Breast epithelium (tissue), 4 donors: ENCODE measurements at places on chromosomes 5 and 9.

GRCh38 chr5:150258130-150258529, 31.4 kb downstream of the CAMK2A start:
- H3K36me3 ChIP-seq = no peaks in the 10 kb centered on the region
- DNase-seq = no peak
- H3K4me1 ChIP-seq = no peaks in the 10 kb centered on the region
- H3K4me3 ChIP-seq = no peak overlapping the region
- no peak overlapping the region for H3K27ac ChIP-seq

GRCh38 chr5:134592141-134592746, 40.4 kb downstream of the SAR1B start:
- peak overlapping the region; percentile 59 for H3K27ac ChIP-seq
- no peaks in the 10 kb centered on the region for H3K4me1 ChIP-seq
- no peak for DNase-seq
- H3K36me3 ChIP-seq = no peaks in the 10 kb centered on the region
- no peaks in the 10 kb centered on the region for H3K27me3 ChIP-seq

GRCh38 chr5:3127423-3127911, 376.0 kb upstream of the IRX2 start:
- no peak for DNase-seq
- H3K27ac ChIP-seq = no peak overlapping the region
- H3K36me3 ChIP-seq = no peaks in the 10 kb centered on the region
- H3K4me1 ChIP-seq = no peaks in the 10 kb centered on the region
- no peak overlapping the region for H3K4me3 ChIP-seq
- H3K27me3 ChIP-seq = no peaks in the 10 kb centered on the region

GRCh38 chr5:67686746-67687145, 490.1 kb upstream of the CD180 start:
- DNase-seq = no peak
- no peak overlapping the region for H3K4me3 ChIP-seq
- H3K27me3 ChIP-seq = no peaks in the 10 kb centered on the region
- no peak overlapping the region for H3K27ac ChIP-seq

DNA sequence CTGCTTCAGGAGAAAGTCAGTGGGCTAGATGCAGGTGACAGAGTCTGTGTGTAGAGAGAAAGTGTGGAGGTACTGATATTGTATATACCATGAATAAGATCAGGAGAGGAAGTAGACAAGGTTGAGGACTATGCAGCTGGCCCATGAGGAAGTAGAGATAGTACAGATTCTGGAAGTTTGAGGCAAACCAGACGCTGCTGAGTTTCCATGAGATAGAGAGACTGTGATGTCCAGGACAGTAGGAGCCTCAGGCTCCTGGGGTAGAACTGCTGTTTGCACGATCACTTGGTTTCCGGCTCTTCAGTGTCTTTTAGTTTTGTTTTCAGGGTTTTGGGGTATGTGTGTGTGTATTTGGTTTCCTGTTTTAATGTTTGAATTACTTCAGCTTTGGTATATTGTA, 13.6 kb downstream of the OTULINL start:
- H3K27me3 ChIP-seq = no peaks in the 10 kb centered on the region
- no peaks in the 10 kb centered on the region for H3K36me3 ChIP-seq
- H3K27ac ChIP-seq = no peak overlapping the region
- H3K4me3 ChIP-seq = no peak overlapping the region
- no peaks in the 10 kb centered on the region for H3K4me1 ChIP-seq

DNA sequence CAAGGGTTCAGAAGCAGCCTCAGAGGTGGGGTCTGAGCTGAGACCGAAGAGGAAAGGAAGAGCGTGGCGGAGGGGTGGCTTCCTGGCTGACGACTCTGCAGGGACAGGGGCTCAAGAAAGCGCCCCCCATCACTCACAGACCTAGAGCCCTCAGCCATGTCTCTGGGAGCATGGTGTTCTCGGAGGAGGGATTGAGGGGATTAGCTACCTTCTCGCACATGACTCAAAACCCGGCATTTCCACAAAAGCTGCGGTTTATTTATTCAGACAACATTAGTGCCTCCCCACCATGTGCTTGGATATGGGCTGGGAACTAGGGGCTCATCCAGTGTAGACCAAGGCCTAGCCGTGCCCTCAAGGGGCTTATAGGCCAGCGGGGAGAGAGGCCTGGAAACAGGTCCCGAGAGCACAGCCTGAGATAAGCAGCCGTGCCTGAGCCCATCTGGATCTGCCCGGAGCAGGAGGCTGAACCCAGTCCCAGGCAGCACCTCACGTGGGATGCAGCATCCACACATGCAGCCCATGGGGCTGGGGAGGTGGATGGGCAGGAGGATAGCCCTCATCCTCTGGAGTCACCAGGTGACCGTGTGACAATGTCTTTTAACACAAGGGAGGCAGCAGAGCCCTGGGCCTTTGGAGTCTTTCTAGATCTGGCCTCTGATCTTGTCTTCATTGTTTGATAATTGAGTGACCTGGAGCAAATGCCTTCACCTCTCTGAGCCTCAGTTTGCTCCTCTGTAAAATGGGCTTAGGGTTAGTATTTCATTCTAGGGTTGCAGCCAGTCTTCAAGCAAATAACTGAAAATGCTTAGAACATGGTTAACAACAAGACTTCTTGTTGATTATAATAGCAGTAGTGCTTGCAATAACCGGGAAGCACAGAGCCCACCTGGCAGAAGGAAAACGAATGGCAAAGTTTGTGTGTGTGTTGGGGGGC, 878 bp upstream of the HMCN2 start:
- DNase-seq = peak; percentile 27
- no peaks in the 10 kb centered on the region for H3K36me3 ChIP-seq
- peaks cover 9% of the 10 kb centered on the region for H3K4me1 ChIP-seq
- no peak overlapping the region for H3K27ac ChIP-seq

- no peaks in the 10 kb centered on the region for H3K4me1 ChIP-seq
- no peak overlapping the region for H3K27ac ChIP-seq
- H3K36me3 ChIP-seq = no peaks in the 10 kb centered on the region
- no peak overlapping the region for H3K4me3 ChIP-seq
- no peak for DNase-seq
These were observed 20.1 kb downstream of the NKD2 start for GRCh38 chr5:1028481-1029281.

GRCh38 chr5:79418276-79418675, 95.7 kb downstream of the HOMER1 start:
- no peak for DNase-seq
- no peaks in the 10 kb centered on the region for H3K36me3 ChIP-seq
- no peak overlapping the region for H3K27ac ChIP-seq
- no peaks in the 10 kb centered on the region for H3K4me1 ChIP-seq
- H3K27me3 ChIP-seq = no peaks in the 10 kb centered on the region

- H3K27ac ChIP-seq = no peak overlapping the region
- no peaks in the 10 kb centered on the region for H3K27me3 ChIP-seq
- H3K36me3 ChIP-seq = no peaks in the 10 kb centered on the region
- no peak for DNase-seq
These were observed 10.0 kb downstream of the VAV2 start for GRCh38 chr9:133981958-133982681.

DNA sequence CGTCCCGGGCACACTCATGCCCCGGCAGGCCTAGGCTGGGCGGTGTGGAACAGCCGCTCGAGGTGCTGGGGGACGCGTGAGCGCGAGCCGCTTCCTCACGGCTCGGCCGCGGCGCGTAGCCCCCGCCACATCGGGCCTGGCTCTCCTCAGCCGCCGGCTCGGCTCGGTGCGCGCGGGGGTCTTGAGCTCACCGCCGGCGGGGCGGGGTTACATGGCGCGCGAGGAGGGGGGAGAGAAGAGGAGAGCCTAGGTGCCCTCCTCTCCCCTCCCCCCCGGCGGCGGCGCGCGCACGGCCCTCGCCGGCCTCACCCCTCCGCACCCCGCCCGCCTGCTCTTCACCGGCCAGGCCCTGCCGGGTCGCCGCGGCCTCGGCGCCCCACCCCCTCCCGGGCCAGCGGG, 7.7 kb downstream of the RANBP6 start:
- H3K27ac ChIP-seq = peak overlapping the region; percentile 100
- H3K4me1 ChIP-seq = peaks cover 3% of the 10 kb centered on the region
- H3K4me3 ChIP-seq = peak overlapping the region; percentile 89
- no peaks in the 10 kb centered on the region for H3K27me3 ChIP-seq

DNA sequence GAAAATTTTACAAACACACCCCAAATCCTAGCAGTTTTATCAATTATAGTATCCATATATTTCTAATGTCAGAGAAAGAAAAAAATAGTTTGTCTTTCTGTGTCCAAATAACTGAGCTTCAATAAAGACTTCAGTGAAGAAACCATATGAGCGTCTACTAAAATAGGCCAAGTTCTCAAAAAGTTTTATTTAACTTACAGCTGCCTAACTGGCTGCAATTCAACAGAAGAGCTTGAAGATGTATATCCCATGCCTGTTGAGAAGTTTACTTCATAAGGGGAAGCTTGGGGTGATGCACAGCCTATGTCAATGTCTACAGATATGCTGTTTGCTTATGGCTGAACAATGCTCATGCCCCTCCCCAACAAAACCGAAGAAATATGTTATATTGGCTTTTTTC, 43.7 kb upstream of the ELOVL7 start:
- no peaks in the 10 kb centered on the region for H3K36me3 ChIP-seq
- H3K4me1 ChIP-seq = no peaks in the 10 kb centered on the region
- no peaks in the 10 kb centered on the region for H3K27me3 ChIP-seq
- DNase-seq = no peak
- no peak overlapping the region for H3K4me3 ChIP-seq
- no peak overlapping the region for H3K27ac ChIP-seq
